ENCODE measurements at places on chromosomes 5 and 9.

DNA sequence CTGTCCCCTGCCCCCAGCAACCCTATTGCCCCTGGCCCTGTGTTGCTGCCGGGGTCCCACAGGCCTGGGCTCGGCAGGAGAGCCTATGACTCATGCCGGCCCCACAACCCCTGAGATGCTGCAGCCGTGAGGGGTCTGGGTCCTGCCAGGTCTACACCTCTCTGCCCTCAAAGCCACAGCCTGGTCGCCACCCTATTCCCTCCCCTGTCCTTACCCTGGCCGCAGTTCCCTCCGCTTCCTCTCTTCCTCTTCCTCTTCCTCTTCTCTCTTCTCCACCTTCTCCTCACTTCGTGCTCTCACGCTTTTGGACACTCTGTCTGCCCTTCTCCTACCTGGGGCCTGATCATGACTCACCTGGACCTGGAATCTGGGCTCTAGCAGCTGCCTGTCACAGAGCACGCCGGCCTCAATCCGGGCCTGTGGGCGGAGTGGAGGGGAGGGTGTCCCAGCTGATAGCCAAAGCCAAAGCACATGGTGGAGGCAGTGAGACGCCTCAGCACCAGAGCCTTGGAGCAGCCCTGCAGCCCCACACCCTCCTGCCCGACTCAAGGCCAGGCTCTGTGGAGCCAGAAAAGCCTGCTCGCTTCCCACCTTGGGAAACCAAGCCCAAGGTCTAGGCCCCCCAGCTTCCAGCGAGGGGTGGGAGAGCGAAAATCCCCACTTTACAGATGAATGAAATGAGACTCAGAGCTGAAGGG, 26.8 kb upstream of the CSF1R start:
- DNase-seq = peak; percentile 64

DNA sequence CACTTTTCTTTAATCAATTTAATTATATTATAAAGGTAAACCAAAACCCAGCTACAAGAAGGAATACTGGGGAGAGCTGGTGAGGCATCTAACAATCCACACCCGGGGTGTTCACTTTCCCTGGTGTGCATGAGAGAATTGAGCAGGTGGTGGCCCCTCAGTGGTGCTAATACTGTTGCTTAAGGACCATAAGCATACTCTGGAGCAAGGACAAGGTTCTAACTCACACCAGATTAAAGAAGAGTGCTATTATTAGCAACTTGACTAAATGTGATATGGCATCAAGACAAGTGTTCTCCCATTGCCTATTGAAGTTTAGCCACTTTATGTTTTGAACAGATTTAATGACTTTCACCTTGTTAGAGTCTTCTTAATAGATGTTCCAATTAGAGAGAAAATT, 8.8 kb downstream of the RGS7BP start:
- DNase-seq = no peak

- DNase-seq = no peak
Measured at GRCh38 chr9:90998573-90998972, 197.0 kb downstream of the SYK start.

DNA sequence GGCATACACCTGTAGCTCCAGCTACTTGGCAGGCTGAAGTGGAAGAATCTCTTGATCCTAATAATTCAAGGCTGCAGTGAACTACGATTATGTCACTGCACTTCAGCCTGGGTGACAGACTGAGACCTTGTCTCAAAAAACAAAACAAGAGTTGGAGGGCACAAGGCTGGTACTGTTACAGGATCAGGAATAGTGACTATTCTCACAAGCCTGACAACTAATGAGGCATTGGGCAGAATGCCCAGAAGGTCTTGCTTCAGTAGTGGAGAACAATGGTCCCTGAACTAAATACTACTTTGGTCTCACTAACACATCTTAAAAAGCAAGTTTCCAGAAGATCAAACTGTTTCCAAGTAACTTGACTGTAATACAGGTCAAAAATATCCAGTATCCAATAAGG, 182.9 kb upstream of the RFX3 start:
- DNase-seq = no peak

GRCh38 chr5:36033486-36033885, 33.2 kb downstream of the UGT3A2 start:
- no peak for DNase-seq

Data from AG20443 (cell line).